ENCODE measurements at places on chromosomes 1 and 21.

DNA sequence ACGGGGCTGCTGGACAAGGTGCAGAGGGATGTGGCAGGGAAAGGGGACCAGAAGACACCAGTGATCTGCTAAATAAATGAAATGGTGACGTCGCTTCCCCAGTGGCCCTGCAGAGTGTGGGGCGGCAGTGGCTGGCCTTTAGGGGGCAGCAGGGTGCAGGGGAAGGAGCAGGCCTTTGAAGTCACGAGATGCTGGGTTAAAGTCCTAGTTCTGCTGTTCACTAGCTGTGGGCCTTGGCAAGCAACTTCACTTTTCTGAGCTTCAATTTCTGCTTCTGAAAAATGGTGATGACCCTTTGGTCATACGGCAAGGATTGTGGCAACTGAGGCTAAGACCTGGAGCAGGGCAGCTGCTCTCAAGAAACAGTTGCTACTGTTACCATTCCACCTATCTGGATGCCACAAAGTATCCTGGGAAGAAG, 9.2 kb upstream of the GALE start:
- peak; percentile 69 for DNase-seq

DNA sequence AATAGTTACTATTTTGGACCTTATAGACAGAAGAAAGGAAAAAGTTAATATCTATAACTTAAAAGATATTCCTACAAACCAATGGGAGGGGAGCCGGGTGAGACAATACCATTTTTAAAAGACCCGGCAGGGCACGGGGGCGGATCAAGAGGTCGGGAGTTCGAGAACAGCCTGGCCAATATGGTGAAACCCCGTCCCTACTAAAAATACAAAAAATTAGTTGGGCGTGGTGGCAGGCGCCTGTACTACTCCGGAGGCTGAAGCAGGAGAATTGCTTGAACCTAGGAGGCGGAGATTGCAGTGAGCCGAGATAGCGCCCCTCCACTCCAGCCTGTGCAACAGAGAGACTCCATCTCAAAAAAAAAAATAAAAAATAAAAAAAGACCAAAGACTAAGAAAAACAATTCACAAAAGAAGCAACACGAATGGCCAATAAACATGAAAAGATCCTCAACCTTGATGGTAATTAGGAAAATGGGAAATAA, 1.2 kb upstream of the PSMB2 start:
- no peak for DNase-seq

- DNase-seq: no peak
Observed at GRCh38 chr1:210049616-210050015, 111.6 kb downstream of the SYT14 start.

- no peak for DNase-seq
Observed at GRCh38 chr1:228294717-228295116, 86.9 kb downstream of the OBSCN start.

DNA sequence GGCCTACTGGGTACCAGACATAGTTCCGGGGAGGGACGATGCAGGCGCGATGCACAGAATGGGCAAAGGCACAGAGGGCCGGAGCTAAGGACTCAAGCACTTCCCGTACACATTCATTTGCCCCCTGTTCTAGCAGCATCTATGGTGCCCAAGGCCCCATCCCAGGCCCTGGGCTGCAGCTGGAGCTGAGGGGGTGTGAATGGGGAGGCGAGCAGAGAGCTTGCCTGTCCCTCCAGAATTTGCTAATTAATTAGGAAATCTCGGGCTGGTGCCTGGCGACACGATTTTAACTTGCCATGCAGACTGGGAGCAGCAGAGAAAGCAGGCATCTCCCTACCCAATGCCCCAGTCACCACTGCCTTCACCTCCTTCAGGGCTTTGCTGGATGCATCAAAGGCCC, 35.9 kb downstream of the EPHA2 start:
- no peak for DNase-seq

DNA sequence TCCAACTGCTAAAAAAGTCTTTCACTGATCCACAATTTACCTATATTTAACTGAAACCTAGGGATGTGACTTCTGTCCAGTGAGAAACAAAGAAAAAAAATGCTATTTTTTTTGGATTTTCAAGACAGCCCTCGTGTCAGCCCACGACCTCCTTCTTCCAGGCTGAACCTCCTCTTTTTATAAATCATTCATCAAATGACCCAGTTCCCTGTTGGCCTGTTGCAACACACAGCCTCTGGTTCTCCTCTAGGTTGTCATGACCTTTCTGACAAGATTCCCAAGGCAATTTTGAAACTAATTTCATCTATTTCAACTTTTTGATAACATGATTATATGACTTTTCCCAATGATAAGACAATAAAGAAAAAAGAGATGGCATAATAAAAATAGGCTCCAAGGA, 74.6 kb downstream of the PGBD5 start:
- no peak for DNase-seq

All from ELR (cell line).